ENCODE measurements at places on chromosomes 2 and 18.

- peak; percentile 44 for DNase-seq
Observed at GRCh38 chr2:176473177-176473576, 203.9 kb downstream of the MTX2 start.

DNA sequence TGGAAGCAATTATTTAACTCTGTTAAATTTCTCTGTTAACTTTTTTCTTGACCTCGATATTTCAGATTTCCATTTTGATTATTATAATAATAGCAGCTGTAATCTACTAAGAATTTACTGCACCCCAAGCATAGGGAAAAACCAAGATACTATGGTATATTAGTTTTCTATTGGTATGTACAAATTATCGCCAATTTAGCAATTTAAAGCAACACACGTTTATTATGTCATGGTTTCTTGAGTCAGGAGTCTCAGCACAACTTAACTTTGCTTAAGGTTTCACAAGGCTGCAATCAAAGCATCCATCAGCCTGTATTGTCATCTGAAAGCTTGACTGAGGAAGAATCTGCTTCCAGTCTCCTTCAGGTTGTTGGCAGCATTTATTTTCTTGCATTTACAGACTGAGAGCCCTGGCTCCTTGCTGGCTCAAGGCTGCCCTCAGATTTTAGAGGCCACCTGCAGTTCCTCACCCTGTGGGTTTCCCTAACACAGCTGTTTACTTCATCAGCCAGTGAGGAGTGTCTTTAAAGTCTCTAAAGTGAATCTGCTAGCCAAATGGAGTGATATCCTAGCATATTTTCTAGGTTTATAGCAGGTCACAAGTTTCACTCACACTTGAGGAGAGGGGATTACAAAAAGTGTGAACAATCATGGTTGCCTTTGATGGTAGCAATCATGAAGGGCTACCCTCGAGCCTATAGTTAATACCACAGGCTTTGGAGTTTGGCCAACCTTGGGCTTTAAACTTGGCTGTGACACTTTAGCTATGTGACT, 4.4 kb upstream of the VPS54 start:
- DNase-seq, result peak; percentile 46

DNA sequence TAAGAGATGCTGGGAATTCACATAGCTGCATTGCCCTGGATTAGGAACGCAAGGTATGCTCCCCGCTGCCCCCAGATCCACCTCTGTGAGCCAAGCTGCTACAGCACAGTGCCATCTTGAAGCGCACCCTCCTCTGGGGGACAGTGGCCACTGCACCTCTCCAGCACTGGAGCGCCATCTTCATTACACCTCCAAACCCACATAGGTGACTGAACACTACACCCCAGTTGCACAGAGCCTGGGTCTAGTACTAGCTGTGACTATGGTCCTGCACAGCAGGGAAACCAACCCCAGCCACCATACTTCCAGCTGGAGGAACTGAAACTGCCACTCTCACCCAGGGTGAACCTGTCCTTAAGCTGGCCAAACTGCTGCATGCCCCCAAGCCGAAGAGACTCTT, 84.6 kb downstream of the TMEM237 start:
- DNase-seq, result no peak

DNA sequence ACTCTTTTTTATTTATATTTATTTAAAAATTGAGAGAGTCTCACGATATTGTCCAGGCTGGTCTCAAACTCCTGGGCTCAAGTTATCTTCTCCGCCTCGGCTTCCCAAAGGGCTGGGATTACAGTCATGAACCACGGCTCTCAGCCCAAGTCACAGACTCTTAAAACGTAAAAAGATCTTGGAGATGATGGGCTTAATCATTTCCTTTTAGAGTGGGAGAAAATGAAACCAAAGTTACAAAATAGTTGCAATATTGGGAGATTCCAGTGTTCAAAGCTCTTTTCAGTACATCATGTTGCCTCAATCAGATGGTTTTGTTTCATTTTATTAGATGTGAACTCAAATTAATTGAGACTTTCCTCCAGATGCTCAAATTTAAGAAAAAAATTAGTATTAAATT, 151.4 kb upstream of the XPO1 start:
- DNase-seq, result no peak

DNA sequence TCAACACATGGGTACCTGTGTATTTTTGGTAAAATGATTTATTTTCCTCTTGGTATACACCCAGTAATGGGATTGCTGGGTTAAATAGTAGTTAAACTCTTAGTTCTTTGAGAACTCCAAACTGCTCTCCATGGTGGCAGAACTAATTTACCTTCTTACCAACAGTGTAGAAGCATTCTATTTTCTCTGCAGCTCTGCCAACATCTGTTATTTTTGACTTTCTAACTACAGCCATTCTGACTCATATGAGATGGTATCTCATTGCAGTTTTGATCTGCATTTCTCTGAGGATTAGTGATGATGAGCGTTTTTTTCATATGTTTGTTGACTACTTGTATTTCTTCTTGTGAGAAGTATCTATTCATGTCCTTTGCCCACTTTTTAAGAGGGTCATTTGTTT, 180.6 kb downstream of the FSIP2 start:
- DNase-seq, result peak; percentile 48

- no peak for DNase-seq
Observed at GRCh38 chr18:63224630-63225029, 94.9 kb downstream of the BCL2 start.

- no peak for DNase-seq
Observed at GRCh38 chr18:30870466-30870865, 172.1 kb downstream of the DSC3 start.

DNA sequence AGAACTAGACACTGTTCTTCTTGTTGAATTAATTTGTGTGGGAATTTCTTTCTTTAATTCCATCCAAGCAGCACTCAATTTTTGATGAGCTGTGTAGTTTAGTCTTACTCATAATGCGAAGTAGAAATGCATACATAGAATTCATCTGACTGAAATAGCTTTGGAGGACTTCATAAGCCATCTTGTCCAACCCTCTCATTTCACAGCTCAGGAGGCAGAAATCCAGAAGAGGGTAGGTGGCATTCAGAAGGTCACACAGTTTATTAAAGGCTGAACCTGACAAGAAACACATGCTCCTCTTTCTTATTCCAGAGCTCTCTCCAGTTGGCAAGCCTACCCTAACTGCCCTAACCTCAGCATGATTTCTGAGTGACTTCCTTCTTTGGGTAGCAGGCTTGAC, 169.2 kb upstream of the NOSTRIN start:
- peak; percentile 25 for DNase-seq

GRCh38 chr2:65880436-65880835, 448.0 kb upstream of the SPRED2 start:
- DNase-seq, result no peak

DNA sequence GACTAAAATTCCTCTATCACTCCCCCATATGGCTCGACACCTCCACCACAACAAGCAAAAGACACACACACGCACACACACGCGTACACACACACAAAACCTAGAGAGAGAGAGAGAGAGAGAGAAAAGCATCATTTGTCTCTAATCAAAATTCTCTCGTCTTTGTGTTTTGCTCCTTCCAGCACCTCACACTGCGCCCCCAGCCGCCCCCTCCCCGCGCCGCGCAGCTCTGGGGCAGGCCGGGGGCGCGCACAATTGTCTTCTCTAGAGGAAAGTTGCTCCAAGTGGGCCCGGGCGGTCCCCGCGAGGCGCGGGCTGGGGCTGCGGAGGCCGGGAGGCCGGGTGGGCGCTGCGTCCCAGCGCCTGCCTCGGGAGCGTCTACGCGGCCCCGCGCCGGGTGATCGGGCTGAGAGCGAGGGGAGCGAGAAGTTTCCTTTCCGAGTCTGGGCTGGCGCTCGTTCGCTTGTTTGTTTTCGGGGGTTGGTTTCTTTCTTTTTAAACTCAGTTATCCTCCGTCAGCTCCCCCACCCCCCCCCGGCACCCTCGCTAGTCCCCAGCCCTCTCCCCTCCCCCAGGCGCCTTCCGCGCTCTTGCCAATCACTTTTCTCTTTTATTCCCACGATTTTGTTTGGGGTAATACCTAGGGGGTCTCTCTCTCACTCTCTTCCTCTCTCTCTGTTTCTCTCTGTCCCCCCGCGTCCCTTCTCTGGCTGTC, 4.1 kb downstream of the ZEB2 start:
- DNase-seq, result peak; percentile 64

DNA sequence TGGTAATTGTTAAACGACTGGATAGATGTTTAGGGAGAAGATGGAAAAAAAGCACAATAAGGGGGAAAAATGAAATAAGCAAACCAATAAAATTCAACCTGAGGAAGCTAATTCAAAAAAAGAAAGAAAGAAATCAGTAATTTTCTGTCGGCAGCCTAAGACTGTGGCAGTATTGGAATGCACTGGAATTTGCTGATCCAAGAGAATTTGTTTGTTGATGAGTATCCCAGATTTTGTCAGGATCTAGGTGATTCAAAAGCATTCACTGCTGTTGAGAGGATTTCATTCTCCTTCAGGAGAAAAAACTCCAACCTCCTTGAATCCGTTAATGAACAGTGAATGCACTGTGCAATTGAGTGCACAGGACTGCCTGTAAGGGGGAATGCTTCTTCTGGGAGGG, 546.7 kb downstream of the CNTNAP5 start:
- no peak for DNase-seq

DNA sequence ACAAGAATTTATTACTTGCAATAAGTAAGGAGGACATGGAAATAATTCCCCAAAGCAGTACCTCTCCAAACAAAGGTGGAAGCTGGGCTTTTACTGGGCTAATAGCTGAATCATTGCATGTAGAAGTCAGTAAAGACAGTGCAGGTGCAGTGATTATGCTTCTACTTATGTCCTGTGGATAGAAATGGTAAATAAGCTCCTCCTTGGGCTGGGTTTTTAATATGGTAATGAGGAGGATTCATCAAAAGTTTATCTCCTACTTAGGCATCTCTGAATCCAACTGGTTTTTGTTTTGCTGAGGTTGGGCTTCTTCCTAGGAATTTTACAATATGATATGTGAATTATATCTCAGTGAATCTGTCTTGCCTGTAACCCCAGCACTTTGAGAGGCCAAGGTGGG, 297.4 kb upstream of the MC4R start:
- no peak for DNase-seq

All from myocyte (in vitro differentiated cells).